ENCODE measurements at places on chromosomes 16 and 17. TPM values are rescaled to one million over a fixed set of nuclear protein-coding genes. Genes with fewer than 3 reads are reported as not detected.

DNA sequence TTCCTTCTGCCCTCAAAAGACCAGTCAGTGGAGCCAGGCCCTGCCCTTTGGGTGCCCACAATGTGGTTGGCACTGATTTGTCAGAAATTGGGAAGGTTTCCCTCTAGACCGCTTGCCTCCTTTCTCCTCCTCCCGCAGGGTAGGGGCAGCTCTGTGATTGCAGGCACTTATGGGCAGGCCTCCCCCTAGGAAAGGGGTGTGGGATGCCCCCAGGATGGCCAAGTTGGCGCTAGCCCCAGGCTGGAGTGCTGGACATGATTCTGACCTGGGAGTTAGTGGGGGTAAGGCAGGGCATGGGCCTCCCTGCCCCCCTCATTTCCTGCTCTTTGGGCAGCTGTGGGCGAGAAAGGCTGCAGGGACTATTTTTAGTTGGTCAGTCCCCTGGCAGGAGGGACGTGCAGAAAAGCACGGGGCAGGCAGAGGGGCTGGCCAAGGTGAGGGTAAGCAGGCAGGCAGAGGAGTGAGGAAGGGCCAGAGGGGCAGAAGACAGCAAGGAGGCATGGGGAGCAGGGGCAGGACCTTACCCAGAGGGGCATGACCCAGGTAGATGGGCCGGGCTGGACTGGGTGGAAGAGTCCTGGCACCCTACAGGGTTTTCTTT, 3.3 kb downstream of the RARA start:
- DNase-seq = peak; percentile 48

The EMC8 gene
- 25.5 TPM for total RNA-seq

The TEKT5 gene
- not detected for total RNA-seq

- no peak for DNase-seq
These were observed 40.3 kb upstream of the TEKT3 start for GRCh38 chr17:15381707-15382106.

DNA sequence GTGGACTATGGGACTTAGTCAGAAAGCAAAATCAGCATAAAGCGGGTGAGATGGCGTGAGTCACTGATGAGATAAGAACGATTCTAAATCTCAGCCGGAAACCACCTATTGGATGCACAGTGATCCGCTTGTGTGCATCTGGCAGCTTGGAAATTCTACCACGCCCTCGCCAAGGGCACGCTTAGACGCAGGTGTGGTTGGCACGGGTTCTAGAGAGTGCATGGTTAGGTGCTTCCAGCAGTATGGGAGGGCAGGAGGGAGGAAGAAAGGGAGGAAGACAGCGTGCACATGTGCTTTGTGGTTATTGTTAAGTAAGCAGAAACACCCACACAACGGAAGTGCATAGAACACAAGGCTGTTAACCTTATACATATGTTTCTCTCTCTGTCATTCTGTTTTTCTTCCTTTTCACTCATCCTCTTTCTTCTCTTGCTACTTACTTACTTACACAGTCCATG, 374.0 kb upstream of the ASIC2 start:
- no peak for DNase-seq

DNA sequence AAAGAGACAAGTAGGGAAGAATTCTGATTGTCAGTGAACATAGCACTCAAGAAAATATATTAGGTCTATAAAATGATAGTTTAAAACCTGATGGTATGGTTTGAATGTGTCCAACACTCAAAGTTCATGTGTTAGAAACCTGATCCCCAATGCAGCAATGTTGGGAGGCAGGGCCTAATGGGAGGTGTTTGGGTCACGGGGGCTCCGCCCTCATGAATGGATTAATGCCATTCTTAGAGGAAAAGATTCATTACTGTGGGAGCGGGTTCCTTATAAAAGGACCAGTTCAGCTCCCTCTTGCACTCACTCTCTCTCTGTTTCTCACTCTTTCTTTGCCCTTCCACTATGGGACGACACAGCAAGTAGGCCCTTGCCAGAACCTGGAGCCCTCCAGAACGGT, 41.5 kb upstream of the SLC47A1 start:
- DNase-seq = no peak

The KRT28 gene
- not detected for total RNA-seq

DNA sequence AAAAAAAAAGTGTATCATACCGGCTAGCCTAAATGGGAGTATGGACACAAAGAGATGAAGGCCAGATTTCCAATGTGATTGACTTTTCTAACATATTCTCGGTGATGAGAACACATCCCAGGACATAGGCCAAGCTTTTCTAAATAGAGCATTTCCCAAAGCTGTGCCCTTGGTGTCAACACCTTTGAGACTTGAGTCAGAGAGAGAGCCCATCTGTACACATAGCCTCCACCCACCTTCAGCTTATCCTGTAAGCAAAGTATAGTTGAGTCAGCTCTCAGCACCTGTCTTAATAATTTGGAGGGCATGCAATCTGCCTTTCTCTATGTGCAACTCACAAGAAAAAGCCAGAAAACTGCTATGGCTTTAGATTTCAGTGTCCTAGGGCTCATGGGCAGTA, 42.7 kb downstream of the SOX9 start:
- DNase-seq = no peak

DNA sequence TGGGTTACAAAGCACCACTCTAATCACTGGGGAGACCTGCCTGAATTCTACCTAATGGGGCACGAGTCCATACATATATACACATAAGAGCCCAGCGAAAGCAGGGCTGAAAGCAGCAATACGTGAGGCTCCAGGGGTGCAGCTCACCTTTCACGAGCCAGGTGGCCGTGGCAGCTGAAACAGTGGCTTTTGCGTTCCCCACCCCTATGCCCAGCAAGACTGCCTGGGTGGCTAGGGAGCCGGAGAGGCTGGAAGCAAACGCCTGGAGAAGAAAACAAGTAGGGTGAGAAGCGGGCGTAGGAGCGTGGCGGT, 618 bp downstream of the RUSF1 start:
- no peak for DNase-seq

The ADAMTS18 gene
- 0.10 TPM for total RNA-seq

DNA sequence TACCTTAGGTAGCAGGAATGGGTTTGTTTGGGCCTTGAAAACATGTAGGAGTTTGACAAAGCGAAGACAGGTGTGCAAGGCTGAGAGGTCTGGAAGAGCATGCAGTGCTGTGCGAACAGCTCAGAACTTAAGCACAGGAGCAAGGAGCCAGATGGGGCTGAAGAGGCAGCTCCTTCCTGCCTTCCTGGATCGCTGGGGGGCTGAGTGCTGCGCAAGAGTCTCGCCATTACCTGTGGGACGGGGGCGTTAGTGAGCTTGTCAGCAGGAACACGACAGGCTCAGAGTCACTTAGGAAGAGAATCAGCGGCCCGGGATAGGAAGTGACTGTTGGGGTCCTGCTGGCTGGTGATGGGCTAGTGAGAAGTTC, 464 bp upstream of the MRM1 start:
- no peak for DNase-seq

- peak; percentile 30 for DNase-seq
These were observed 936.1 kb upstream of the SOX9 start for GRCh38 chr17:71184716-71185115.

GRCh38 chr17:57102122-57102521, 17.1 kb downstream of the AKAP1 start:
- no peak for DNase-seq

DNA sequence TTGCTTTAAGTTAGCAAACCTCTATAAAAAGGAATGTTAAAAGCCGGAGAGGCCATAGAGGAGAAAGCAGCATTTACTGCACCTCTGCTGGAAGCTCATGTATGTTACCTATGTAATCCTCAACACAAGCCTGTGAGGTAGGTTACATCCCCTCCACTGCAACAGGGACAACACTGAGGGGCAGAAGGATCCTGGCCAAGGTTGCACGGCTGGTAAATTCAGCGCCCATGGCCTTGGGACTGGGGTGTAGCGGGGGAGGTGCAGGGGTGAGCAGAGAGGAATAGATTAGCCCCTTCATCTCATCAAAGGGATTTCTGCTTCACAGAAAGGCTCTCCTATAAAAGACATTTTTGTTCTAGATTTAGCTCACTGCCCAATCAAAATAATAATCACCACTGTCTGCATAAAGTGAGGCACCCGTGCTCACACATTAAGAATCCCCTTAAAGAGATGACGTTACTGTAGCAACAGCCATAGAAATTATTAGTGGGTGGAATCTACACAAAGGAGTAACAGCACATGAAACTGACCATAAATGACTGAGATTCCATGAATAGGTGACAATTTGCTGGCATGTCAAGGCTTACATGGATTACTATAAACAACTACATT, 3.3 kb downstream of the ZCCHC14 start:
- DNase-seq = no peak

DNA sequence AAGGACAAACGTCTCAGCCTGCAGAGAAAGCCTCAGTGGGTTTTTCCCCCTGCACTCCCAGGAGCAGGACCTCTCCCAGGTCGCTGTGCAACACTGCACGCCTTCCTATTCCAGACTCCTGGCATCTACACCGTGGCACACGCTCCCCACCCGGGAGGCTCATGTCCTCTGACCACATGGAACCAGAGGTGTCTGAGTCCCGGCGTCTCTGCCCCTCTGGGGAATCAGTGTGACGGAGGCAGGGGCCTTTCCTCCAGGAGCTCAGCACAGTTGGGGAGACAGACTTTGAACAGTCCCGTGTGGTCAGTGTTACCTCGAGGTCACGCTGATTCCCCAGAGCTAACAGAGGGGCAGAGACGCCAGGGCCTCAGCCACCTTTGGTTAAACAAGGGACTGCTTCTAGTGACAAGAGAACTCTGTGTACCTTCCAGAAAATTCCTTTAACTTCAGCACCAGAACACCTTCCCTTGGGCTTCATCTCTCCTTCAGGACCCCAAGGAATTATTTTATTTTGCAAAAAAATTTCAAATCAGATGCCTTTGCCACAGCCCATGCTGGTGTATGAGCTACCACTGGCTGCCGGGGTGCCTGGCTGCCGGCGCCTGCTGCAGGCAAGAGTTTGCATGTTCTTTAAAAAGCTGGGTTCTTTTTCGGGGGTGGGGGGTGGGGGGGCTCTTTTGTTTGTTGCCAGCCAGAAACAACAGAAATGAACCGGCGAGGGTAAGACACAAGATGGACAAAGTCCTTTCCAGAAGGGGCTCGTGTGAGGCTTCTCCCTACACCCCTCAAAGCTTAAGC, 6.6 kb downstream of the CANT1 start:
- DNase-seq = no peak

- no peak for DNase-seq
These were observed 195.5 kb downstream of the COPRS start for GRCh38 chr17:31663576-31663975.

DNA sequence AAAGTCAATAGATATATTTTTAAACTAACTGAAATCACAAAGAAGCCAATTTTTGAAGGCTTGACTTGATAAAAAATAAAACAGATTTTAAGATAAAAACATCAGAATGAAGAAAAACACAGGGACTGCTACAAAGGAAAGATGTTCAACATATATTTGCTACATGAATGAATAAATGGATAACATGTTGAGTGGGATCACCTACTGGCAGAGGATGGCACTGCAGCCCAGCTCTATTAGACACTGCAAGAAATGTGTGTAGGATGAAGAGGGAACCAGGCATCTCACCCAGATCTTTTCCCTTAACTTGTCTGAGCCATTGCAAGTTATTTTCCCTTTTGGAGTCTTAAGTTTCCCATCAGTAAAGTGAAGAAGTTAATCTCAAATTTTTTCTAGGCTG, 4.2 kb downstream of the AIPL1 start:
- no peak for DNase-seq

GRCh38 chr17:57444682-57445450, 188.5 kb downstream of the MSI2 start:
- DNase-seq = no peak

DNA sequence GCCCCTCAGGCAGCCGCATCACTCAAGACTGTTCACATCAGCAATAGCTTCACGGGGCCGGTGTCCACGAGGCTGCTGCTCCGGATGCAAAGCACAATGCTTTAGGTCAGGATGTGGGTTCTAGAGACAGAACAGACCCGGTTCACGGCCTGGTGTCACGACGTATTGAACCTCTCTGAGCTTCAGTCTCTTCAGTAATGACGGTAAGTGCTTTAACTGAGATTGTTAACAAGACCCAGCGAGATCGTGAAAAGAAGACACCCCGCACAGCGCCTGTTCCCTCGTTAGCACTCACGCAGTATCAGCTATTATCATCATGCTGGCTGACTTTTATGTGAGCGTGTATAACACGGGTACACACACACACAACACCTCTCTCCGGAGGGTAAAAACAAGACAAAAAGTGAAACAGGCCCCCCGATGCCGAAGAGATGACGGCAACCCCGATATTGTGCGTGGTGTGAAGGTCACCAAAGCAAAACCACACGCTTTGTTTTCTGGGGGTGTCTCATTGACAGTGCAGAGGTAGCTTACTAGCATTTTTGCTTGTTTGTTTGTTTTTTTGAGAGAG, 21.4 kb upstream of the ABR start:
- DNase-seq = no peak

DNA sequence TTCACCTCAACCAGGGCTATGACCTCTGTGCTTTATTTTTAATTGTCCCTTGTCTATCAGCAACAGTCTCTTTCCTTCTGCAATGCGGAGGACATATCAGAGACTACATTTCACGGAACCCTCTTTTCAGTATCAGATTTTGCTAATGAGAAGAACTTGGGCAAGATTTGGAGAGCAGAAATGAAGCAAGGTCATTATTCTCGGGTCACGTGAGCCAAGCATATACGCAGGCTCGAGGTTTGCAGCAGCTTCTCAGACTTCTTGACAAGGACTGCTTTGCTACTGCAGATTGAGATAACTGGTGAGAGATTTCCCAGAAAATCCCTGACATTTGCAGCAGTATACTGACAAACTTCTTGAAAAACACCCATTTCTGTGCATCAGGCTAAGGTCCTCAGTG, 30.4 kb downstream of the ABCA10 start:
- DNase-seq = no peak

The CDH3 gene
- total RNA-seq = 198 TPM

- no peak for DNase-seq
These were observed 39.4 kb upstream of the PHB1 start for GRCh38 chr17:49454050-49454449.

GRCh38 chr17:33142705-33143299, 150.3 kb downstream of the ASIC2 start:
- peak; percentile 41 for DNase-seq

Measured in renal cortical epithelial cell (primary cell).